ENCODE measurements at places on chromosomes 3 and 15. TPM values are rescaled to one million over a fixed set of nuclear protein-coding genes. Genes with fewer than 3 reads are reported as not detected.

- no peak overlapping the region for H3K27ac ChIP-seq
- no peak for DNase-seq
- no peaks in the 10 kb centered on the region for H3K4me1 ChIP-seq
- H3K4me3 ChIP-seq, result no peak overlapping the region
- H3K27me3 ChIP-seq, result no peaks in the 10 kb centered on the region
Measured at GRCh38 chr15:97653896-97654295, 306.6 kb upstream of the ARRDC4 start.

- no peak overlapping the region for H3K4me3 ChIP-seq
- H3K27ac ChIP-seq, result no peak overlapping the region
- no peaks in the 10 kb centered on the region for H3K36me3 ChIP-seq
- no peak for DNase-seq
- H3K4me1 ChIP-seq, result no peaks in the 10 kb centered on the region
Measured at GRCh38 chr3:193929921-193930646, 205.9 kb upstream of the HES1 start.

DNA sequence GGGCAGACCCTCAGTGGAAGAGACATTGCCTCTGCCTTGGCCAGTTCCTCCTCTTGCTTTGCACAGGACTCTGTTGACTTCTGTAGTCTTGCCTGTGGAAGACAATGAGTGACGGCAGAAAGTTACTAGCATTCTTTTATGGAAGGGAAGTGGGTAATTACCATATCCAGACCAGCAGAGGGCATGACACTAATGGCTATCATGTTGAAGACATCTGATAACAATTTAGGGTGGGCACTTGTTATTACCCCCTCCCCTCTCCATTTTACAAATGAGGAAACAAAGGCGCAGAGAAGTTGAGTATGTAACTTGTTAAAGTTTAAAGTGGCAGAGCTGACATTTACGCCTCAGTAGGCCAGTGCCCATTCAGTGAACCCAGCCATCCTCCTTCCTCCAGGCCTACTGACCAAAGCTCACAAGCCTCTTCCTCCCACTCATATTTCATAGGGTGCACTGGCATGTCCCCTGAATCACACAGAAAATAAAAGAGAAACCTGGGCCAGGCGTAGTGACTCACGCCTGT is 48.2 kb upstream of the FMN1 start:
- no peaks in the 10 kb centered on the region for H3K4me1 ChIP-seq
- H3K27ac ChIP-seq, result no peak overlapping the region
- no peaks in the 10 kb centered on the region for H3K36me3 ChIP-seq
- H3K4me3 ChIP-seq, result no peak overlapping the region
- no peak for DNase-seq

DNA sequence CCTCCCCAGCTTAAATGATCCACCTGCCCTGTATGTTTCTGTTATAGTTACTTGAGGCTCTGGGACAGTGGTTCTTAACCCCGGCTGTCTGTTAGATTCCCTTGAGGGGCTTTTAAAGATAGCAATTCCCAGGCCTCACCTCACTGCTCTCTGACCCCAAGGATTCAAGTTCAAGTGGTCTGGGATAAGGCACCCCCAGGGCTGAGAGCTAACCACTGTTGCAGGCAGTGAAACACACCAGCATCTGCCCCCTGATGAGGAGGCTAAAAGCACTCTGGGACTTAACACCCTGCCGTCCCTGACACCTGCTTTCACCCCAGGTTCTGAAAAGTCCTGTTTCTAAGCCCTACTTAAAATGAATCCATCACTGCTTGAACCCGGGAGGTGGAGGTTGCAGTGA is 103.7 kb downstream of the LRRK1 start:
- H3K4me3 ChIP-seq, result no peak overlapping the region
- peak overlapping the region; percentile 31 for H3K27ac ChIP-seq
- no peaks in the 10 kb centered on the region for H3K4me1 ChIP-seq

Gene CHRD
- total RNA-seq, result 8.0 TPM

Gene CAND2
- 8.4 TPM for total RNA-seq

DNA sequence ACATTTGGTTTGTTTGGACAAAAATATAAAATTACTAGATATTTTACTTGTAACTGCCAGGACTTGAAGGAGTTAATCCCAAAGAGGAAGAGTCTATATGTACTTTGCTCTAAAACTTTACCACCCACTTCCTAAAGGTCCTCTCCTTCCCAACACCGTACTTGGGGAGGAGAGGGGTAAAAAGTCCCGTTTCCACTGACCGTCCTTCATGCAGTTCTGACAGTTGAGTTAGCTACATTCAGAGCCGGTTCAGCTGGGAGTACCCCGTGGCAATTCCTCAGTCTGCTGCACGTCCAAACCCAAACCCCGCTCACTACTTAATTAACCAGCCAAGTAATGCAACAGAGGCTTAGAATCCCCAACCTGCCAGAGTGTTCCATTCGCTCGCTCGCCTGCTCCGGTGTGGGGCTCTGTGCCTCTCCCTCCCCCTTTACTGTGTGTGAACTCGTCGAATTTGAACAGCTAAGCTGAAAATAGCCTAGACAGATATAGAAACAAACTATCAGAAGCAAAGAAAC is 519.7 kb downstream of the FOXP1 start:
- peak overlapping the region; percentile 96 for H3K27ac ChIP-seq
- H3K4me1 ChIP-seq, result peaks cover 15% of the 10 kb centered on the region
- no peaks in the 10 kb centered on the region for H3K36me3 ChIP-seq
- H3K4me3 ChIP-seq, result peak overlapping the region; percentile 67
- no peak for DNase-seq

Gene CCDC39
- not detected for total RNA-seq

- no peaks in the 10 kb centered on the region for H3K4me1 ChIP-seq
- H3K27me3 ChIP-seq, result no peaks in the 10 kb centered on the region
- H3K36me3 ChIP-seq, result no peaks in the 10 kb centered on the region
- H3K27ac ChIP-seq, result no peak overlapping the region
- no peak overlapping the region for H3K4me3 ChIP-seq
- no peak for DNase-seq
Measured at GRCh38 chr15:68769702-68770101, 51.0 kb downstream of the ANP32A start.

- no peaks in the 10 kb centered on the region for H3K4me1 ChIP-seq
- peaks cover 5% of the 10 kb centered on the region for H3K27me3 ChIP-seq
- H3K27ac ChIP-seq, result no peak overlapping the region
- no peak overlapping the region for H3K4me3 ChIP-seq
- no peaks in the 10 kb centered on the region for H3K36me3 ChIP-seq
- no peak for DNase-seq
Measured at GRCh38 chr3:127103080-127103479, 89.9 kb upstream of the PRR23E start.

Gene PLD1
- 12.8 TPM for total RNA-seq

Gene LMAN1L
- 229 TPM for total RNA-seq

DNA sequence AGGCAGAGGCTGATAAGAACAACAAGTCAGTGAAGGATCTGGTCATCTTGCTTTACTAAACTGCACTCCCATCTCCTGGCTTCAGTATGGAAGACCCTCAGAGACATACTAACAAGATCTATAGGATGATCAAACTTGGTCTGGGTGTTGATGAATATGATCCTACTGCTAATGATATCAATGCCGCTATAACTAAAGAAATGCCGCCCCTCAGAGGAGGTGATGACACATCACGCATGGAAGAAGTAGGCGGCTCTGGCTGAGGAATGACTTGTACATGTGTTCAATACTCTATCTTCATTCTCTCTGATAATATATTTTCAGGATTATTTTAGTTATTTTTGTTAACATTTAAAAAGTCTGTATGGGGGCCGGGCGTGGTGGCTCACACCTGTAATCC is 17.5 kb upstream of the EIF2B5 start:
- DNase-seq, result no peak
- no peaks in the 10 kb centered on the region for H3K4me1 ChIP-seq
- no peak overlapping the region for H3K27ac ChIP-seq
- no peaks in the 10 kb centered on the region for H3K36me3 ChIP-seq

- no peak overlapping the region for H3K4me3 ChIP-seq
- H3K36me3 ChIP-seq, result no peaks in the 10 kb centered on the region
- H3K27ac ChIP-seq, result peak overlapping the region; percentile 76
- DNase-seq, result peak; percentile 59
- peaks cover 6% of the 10 kb centered on the region for H3K4me1 ChIP-seq
- H3K27me3 ChIP-seq, result no peaks in the 10 kb centered on the region
Measured at GRCh38 chr3:187064210-187065115, 74.8 kb downstream of the RPL39L start.

Gene PLA2G4D
- total RNA-seq, result 2.1 TPM

- no peaks in the 10 kb centered on the region for H3K4me1 ChIP-seq
- no peak for DNase-seq
- H3K27me3 ChIP-seq, result no peaks in the 10 kb centered on the region
- no peak overlapping the region for H3K4me3 ChIP-seq
- H3K27ac ChIP-seq, result no peak overlapping the region
- peaks cover 9% of the 10 kb centered on the region for H3K36me3 ChIP-seq
Measured at GRCh38 chr15:44595656-44596510, 58.9 kb downstream of the EIF3J start.

Gene SLC15A2
- 51.1 TPM for total RNA-seq

- H3K4me1 ChIP-seq, result no peaks in the 10 kb centered on the region
- H3K4me3 ChIP-seq, result no peak overlapping the region
- no peak overlapping the region for H3K27ac ChIP-seq
- no peaks in the 10 kb centered on the region for H3K36me3 ChIP-seq
- no peak for DNase-seq
Measured at GRCh38 chr3:61601831-61602230, 40.5 kb downstream of the PTPRG start.

Gene GNAT1
- not detected for total RNA-seq

GRCh38 chr3:42685891-42686820 is 819 bp downstream of the KLHL40 start:
- H3K36me3 ChIP-seq, result no peaks in the 10 kb centered on the region
- peaks cover 3% of the 10 kb centered on the region for H3K27me3 ChIP-seq
- peak overlapping the region; percentile 6 for H3K4me3 ChIP-seq
- no peak for DNase-seq
- H3K4me1 ChIP-seq, result no peaks in the 10 kb centered on the region

DNA sequence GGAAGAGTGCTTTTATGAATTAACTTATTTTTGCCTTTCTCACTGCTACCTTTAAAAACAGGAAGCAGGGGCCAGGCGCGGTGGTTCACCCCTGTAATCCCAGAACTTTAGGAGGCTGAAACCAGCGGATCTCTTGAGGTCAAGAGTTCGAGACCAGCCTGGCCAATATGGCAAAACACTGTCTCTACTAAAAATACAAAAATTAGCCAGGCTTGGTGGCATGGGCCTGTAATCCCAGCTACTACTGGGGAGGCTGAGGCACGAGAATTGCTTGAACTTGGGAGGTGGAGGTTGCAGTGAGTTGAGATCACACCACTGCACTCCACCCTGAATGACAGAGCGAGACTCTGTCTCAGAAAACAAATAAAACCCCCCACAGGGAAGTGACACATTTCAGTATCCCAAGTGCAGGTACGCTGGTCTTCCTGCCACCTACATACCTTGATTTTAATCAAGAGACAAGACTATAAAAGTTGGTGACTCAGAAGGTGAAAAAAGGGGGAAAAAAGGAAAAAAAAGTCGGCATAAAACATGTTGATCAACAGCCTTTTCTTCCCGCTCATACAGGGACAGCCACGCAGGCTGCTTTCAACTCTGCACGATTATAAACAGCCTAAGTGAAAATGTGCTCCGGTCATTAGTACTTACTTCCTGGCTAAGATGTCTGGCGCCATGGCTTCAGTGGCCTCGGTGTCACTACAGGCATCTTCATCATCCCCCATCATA is 18.8 kb downstream of the PPP1R2 start:
- H3K4me1 ChIP-seq, result no peaks in the 10 kb centered on the region
- H3K36me3 ChIP-seq, result no peaks in the 10 kb centered on the region
- H3K4me3 ChIP-seq, result no peak overlapping the region
- DNase-seq, result no peak

Gene TICRR
- total RNA-seq, result 0.55 TPM

Gene SI
- 0.40 TPM for total RNA-seq

- no peaks in the 10 kb centered on the region for H3K4me1 ChIP-seq
- no peak overlapping the region for H3K4me3 ChIP-seq
- no peaks in the 10 kb centered on the region for H3K27me3 ChIP-seq
- H3K36me3 ChIP-seq, result no peaks in the 10 kb centered on the region
Measured at GRCh38 chr3:150169330-150169940, 198.7 kb upstream of the PFN2 start.

Gene SERPINI2
- total RNA-seq, result 3.1 TPM

Gene SLC38A3
- 4.0 TPM for total RNA-seq

Gene BCL2A1
- total RNA-seq, result 0.57 TPM

- no peak overlapping the region for H3K4me3 ChIP-seq
- H3K27ac ChIP-seq, result no peak overlapping the region
- H3K27me3 ChIP-seq, result no peaks in the 10 kb centered on the region
- no peaks in the 10 kb centered on the region for H3K36me3 ChIP-seq
- H3K4me1 ChIP-seq, result no peaks in the 10 kb centered on the region
- no peak for DNase-seq
Measured at GRCh38 chr15:49313650-49314049, 109.4 kb upstream of the FGF7 start.

- H3K36me3 ChIP-seq, result no peaks in the 10 kb centered on the region
- H3K4me1 ChIP-seq, result peaks cover 16% of the 10 kb centered on the region
- no peak for DNase-seq
- peak overlapping the region; percentile 91 for H3K27ac ChIP-seq
- peak overlapping the region; percentile 78 for H3K4me3 ChIP-seq
Measured at GRCh38 chr3:51384055-51384725, 901 bp upstream of the MANF start.

Gene RTP3
- total RNA-seq, result 0.68 TPM

Gene MYRIP
- total RNA-seq, result 9.3 TPM

DNA sequence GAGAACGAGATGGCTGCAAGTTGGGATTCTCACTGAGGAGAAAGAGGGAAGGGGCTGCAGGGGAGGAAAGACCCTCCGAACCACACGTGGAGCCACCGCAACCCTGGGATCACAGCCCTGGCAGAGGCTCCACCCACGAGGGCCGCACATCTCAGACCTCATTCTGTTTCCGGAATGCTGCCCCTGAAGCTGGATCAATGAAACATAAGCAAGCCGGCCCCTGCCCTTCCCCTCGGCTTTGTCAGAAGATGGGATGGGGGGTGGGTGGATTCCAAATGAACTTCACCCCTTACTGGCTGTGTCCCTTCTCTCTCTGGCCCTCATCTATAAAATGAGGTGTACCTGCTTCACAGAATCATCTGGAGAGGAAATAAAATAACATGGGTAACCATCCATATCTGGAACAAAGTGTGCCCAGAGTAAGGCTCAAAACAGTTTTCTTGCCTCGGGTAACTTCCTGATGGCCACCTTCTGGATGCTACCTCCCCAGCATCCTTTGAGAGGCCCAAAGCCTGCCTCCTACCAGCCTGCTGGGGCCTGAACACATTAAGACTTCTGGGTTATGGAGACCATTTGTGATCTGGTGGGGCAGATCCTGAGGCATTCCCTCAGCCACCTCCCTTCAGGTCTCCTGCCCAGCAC is 4.6 kb upstream of the CCDC9B start:
- no peak for DNase-seq
- H3K4me3 ChIP-seq, result no peak overlapping the region
- no peak overlapping the region for H3K27ac ChIP-seq
- H3K27me3 ChIP-seq, result no peaks in the 10 kb centered on the region
- no peaks in the 10 kb centered on the region for H3K36me3 ChIP-seq
- peaks cover 8% of the 10 kb centered on the region for H3K4me1 ChIP-seq

GRCh38 chr3:53677413-53677812 is 168.8 kb downstream of the CHDH start:
- no peaks in the 10 kb centered on the region for H3K36me3 ChIP-seq
- no peak overlapping the region for H3K4me3 ChIP-seq
- no peaks in the 10 kb centered on the region for H3K4me1 ChIP-seq

Gene IL17RE
- total RNA-seq, result 28.2 TPM

Gene DNAJC13
- 25.0 TPM for total RNA-seq

Data from prostate gland (tissue), 2 donors.